NCI-H1436 treated with DMSO at 0.1 percent for 48 hours (cell line): ENCODE measurements at places on chromosomes 5 and 9.

DNA sequence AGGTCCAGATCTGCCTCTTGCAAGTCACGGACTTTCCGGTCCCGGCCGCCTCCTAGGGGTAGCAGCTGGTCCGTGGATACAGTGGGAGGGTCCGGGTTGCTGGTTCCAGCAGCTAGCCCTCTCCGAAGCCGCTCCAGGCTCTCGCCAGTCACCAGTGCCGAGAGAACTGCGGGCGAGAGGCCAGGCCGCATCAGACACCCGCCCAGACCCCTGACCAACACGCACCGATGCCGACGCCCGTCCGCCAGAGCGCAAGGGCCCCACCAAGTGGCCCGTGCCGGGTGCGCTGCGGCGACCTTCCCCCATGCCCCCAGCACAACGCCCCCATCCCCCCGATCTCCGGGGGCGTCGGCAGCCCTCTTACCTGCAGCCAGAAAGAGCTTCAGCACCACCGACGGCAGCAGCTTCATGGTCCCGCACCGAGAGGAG, 470 bp downstream of the HBEGF start:
- no peak for DNase-seq

- no peak for DNase-seq
Observed at GRCh38 chr5:98474782-98475181, 298.7 kb upstream of the RGMB start.

DNA sequence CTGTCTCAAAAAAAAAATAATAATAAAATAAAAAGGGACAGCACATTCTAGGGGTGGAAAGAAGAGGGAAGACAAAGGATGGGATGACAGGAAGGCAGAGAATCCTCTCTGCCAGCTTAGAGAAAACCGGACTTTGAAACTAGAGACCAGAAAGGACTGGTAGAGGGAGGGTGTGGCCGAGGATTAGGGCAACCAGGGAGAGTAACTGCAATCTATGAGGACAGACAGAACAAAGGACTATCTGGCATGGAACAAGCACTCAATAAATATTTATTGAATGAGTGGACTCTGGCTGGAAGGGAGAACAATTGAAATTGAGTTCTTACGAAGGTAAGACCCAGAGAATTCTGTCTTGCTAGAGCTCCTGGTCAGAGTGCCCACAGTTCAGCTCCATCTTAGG, 2.4 kb downstream of the GBA2 start:
- no peak for DNase-seq

DNA sequence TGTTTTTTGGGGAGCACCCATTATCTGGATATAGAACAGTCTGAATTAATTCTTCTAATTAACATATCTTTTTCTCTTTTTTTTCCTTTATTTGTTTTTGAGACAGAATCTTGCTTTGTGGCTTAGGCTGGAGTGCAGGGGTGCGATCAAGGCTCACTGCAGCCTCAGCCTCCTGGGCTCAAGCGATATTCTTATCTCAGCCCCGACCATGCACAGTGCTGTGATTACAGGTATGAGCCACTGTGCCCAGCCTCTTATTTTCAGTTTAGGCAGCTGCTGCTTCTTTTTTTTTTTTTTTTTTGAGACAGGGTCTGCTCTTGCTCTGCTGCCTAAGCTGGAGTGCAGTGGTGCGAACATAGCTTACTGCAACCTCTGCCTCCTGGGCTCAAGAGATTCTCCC, 20.2 kb downstream of the UBE2R2 start:
- no peak for DNase-seq

DNA sequence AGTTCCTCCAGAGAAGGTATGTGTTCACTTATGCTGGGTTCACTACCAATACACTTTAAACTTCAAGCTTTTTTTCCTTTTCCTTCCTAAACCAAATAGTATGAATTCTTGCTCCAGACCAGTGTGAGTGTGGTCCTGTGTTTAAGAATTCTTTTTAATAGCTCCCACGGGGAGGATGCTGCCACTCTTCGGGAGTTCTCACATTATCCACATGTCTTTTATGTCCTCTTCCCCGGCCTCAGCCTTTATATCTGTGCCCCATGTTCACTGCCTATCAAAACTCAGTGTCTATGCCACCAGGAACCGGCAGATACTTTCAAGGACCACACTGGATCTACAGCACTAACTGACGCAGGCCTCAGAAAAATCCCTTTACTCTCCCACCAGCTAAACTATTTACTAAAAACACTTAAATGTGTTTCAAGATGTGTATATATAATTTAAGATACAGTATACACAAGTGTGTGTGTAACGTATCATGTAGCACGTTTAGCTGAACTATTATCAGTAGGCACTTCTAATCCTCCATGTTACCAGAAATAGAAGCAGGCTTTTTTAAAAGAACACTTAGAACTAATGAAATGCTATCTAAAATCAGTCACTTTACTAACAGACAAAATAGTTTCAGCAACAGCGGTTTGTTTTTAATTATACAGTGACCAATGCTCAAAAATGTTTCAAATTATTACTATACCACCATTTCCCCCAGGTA, 88.0 kb downstream of the PLPP1 start:
- DNase-seq: no peak

GRCh38 chr9:90176901-90177300, 465.7 kb downstream of the DIRAS2 start:
- no peak for DNase-seq

- no peak for DNase-seq
Observed at GRCh38 chr5:179154991-179155955, 95.1 kb downstream of the ZNF354C start.

DNA sequence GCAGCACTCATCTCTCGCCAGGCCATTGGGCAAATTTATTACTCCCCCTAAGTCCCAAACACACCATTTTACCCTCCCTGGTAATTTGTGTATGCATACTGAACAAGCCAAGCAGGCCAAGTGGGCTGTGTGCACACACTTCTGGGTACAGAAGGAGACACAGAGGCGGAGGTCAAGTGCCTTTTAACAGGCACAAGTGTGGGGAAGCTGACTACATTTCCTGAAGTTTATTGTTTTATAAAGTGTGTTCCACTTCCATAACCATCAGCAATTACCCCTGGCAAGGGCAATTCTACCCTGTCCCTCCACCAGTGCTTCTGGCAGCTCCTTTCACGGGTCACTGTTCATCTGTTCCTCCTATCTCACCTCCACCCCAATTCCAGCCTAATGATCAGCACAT, 93.9 kb downstream of the SETX start:
- DNase-seq: no peak

DNA sequence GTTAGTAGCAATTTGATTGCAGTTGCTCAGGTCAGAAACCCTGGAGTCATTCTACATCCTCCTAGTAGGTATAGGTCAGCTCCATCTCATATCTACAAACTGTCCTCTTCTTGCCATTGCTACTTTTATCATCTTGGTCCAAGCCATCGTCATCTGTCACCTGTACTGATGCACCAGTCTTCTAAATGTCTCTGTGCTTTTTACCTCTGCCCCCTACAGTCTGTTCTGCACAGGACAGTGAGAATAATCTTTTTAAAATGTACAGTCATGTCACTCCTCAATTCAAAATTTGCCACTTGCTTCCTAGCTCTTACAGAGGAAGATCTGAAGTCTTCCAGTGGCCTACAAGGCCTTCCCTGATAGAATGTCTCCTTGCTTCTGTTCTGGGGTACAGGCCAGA, 6.8 kb downstream of the NNT start:
- DNase-seq: no peak

- no peak for DNase-seq
Observed at GRCh38 chr5:147373328-147373727, 136.5 kb downstream of the DPYSL3 start.

- DNase-seq: no peak
Observed at GRCh38 chr5:89929173-89929572, 480.4 kb downstream of the CETN3 start.

DNA sequence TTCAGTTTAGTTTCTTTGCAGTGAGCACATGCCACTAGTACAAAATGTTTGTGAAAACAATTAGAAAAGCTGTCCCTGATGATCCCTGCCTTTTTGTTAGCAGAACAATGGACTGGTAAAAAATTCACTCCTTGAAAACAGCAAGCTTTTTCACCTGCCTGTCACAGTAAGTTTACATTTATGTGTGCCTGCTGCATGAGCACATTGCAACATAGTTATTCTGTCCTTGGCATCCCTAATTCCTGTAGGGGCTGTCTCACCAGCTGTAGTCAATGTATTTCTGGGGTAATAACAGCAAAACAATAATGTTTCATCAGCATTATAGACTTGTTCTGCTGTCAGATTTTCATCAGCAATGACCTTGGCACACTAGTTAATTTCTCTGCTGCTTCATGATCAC, 11.6 kb upstream of the ZNF367 start:
- DNase-seq: no peak

- no peak for DNase-seq
Observed at GRCh38 chr5:115262011-115262320, 711 bp downstream of the PGGT1B start.

GRCh38 chr5:53069626-53070025, 39.9 kb downstream of the MOCS2 start:
- DNase-seq: no peak

DNA sequence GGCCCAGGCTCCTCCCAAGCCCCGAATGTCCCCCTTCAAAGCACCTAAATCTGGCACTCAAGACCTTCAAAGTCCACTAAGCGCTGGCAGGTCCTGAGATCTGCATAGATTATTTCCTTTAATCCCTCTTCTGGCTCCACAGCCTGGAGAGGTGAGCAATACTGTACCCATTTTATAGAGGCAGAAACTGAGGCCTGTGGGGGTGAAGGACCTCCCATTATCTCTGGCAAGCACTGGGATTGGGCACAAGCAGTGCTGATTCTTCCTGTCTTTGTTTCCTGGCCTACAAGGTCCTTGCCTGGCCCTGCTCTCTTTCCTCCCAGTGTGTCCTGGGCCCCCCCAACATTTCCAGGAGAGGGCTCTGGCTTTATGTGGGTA, 252.3 kb downstream of the PBX3 start:
- DNase-seq: no peak

DNA sequence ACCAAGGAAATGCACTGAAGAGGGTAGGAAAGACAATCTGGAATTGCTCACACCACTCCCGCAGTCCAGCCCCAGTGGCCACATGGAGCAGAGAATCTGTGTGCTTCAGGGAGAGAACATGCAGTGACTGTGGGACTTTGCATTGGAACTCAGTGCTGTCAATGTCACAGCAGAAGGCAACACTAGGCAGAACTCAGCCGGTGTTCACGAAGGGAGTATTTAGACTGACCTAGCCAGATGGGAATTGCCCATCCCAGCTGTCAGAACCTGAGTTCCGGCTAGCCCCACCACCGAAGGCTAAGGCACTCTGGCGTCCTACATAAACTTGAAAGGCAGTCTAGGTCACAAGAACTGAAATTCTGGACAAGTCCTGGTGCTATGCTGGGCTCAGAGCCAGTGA, 139.0 kb downstream of the AGTPBP1 start:
- DNase-seq: no peak

DNA sequence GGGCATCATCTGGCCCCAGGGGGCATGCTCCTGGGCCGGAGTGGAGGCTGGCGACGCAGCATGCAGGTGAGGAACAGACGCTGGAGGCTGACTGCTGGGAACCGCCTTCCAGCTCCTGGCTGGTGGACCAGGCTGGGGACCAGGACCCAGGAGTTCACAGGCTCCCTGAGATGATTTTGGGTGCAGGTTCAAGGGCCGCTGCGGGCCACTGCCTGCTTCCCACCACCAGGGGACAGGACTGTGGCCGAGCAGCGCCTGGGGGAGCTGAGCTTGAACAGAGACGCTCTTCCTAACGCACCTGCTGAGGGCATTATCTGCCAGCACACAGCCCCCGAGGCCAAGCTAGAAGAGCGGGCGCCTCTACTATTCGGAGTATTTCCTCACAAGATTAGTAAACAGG, 132.1 kb upstream of the RAPGEF1 start:
- no peak for DNase-seq

DNA sequence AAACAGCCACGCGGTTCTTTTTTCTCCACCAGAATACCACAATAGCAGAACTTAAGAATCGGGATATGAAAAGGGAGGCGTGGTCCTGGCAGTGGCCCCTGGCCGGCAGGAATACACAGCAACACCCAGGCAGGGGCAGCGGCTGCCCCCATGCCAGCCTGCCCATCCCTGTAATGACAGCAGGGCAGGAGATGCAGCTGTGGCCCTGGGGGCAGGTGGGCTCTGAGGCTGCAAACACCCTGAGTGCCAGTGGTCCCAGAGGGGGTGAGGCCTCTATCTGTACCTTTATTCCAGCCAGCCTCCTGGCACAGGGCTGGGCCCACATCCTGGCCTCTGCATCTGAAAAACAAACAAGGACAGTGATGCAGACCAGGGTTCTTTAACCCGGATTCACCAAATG, 12.4 kb downstream of the DIPK1B start:
- no peak for DNase-seq

DNA sequence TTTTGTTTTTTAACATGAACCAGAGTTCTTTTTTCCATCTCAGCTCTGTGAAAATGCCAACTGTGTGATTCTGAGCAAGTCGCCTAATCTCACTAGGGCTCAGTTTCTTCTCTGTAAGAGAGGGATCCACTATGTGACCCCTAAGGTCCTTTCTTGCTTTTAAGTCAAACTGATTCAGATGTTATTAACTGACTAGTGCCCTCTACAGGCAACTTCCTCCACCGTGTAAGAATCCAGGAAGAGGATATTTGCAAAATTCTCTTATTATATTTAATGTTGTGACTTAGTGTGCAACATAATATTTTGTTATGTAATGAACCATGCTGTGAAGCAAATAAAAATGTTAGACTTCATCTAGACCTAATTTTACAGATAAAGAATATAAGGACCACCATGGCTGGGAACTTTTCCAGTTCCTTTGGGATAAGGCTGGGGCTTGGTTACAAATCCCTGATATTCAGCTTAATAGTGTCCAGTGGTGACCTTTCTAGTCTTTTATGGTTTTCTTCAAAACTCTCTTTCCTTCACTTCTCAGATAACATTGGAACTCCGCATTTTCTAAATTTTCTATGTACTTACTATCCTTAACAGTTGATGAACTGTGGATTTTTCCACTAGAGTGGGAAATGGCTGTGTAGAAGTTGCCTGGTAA, 244.7 kb downstream of the PIK3R1 start:
- no peak for DNase-seq

- DNase-seq: no peak
Observed at GRCh38 chr9:112599732-112600131, 113.1 kb downstream of the KIAA1958 start.

DNA sequence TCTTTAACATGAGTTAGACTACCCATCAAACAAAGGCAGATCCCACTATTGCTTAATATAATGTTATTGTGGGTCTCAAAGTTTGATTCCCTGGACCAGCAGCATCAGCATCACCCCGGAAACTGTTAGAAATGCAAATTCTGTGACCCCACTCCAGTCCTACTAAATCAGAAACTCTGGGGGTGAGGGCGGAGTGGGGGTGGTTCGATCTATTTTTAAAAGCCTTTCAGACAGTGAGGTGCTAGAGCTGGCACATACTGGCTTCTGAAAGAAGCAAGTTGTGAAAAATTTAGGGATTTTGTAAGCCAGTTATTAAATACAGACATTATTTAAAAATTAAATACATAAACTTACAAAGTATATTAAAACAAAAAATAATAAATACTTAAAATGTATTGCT, 513.2 kb downstream of the NFIB start:
- no peak for DNase-seq

DNA sequence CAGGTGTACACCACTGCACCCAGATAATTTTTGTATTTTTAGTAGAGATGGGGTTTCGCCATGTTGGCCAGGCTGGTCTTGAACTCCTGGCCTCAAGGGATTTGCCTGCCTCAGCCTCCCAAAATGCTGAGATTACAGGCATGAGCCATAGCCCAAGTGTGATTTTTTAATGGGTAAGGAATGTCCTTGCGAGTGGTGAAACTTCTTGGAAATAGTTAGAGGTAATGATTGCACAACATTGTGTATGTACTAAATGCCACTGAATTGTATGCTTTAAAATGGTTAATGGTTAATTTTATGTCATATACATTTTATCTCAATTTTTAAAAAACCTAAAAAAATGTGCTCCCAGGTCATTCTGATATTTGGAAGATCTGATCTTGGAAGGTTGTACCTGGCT, 59.9 kb upstream of the IL6ST start:
- no peak for DNase-seq
